Ecto neural progenitor cell (in vitro differentiated cells): ENCODE measurements at places on chromosomes 16 and 17.

GRCh38 chr16:67528222-67528869 lies at the start of gene RIPOR1:
Gene RIPOR1, plus strand, starts transcription at chr16:67528829. Its CDS starts 9,618 bp downstream, at chr16:67538447.
- peak; percentile 76 for DNase-seq

GRCh38 chr17:5536866-5537650 lies 47.3 kb downstream of the NLRP1 start:
- DNase-seq = no peak

GRCh38 chr17:33120103-33120502 lies 128.5 kb downstream of the SPACA3 start:
- no peak for DNase-seq

GRCh38 chr17:43552229-43552837 lies 6.2 kb upstream of the ETV4 start:
- DNase-seq = no peak
